ENCODE measurements at places on chromosomes 5 and 9. TPM values are rescaled to one million over a fixed set of nuclear protein-coding genes. Genes with fewer than 3 reads are reported as not detected.

DNA sequence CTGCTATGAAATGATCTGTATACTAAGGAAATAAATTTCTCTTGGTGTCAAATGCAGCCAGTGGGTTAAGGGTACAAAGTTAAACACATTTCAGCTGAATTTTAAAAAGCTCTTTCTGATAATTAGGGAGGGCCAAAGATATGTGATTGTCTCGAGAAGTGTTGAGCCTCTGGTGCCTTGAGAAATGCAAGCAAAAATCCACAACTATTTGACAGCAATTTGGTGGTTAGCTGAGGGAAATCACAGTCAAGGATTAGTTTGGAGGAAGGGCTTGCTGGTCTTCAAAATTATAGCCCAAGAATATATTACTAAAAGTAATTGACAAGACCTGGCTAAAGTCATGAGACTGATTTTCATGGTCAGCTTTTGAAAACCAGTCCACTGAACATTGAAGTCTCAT, 255.7 kb upstream of the PPP1R2B start:
- no peak for DNase-seq

DNA sequence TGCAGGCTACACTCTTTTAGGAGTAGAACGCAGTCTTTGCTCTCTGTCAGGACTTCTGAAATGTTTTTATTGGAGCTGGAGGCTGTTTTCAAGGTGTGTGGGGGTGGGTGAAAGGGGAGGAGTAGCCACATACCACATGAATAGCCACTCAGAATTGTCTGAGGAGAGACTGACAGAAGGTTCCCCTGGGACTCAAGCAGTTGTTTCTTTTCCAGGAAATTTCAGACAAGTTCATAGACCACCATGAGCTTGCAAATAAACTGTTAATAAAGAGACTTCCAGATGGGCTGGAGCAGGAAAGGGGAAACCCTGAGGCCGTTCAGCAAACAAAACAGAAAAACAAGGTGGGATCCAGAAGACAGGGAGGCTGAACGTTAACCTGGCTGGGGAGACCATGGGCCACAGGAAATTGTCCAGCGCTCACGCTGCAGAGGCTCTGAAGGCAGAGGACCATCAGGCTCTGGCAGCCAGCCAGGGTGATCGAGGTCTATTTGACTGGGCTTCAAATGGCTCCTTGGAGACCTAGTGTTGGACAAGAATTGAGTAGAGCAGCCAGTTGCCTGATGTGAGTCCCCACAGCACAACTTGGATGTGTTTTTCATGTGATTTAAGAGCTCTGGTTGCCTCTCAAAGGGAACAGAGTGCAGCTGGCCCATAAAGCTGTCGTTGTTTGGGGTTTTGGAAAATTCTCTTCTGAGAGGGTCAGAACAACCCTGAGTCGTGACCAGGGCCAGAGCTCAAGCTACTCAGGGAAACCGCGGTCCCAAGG, 159.2 kb upstream of the RAI14 start:
- DNase-seq, result no peak

- DNase-seq, result no peak
These were observed 59.5 kb downstream of the RAD23B start for GRCh38 chr9:107342476-107343161.

GRCh38 chr5:146078566-146078965, 26.8 kb downstream of the PLAC8L1 start:
- DNase-seq, result no peak

GRCh38 chr5:61641748-61642565, 309.9 kb downstream of the ZSWIM6 start:
- DNase-seq, result no peak

Gene PCDHB9
- total RNA-seq, result 0.15 TPM
